Jurkat, Clone E6-1 (cell line): ENCODE measurements at places on chromosomes 4 and X.

- no peak for DNase-seq
Observed at GRCh38 chr4:11429699-11430045, 978 bp upstream of the HS3ST1 start.

- no peak for DNase-seq
Observed at GRCh38 chr4:45776146-45776545, 347.7 kb downstream of the GABRG1 start.

GRCh38 chrX:63275127-63275526 lies 76.0 kb downstream of the SPIN4 start:
- DNase-seq, result no peak

DNA sequence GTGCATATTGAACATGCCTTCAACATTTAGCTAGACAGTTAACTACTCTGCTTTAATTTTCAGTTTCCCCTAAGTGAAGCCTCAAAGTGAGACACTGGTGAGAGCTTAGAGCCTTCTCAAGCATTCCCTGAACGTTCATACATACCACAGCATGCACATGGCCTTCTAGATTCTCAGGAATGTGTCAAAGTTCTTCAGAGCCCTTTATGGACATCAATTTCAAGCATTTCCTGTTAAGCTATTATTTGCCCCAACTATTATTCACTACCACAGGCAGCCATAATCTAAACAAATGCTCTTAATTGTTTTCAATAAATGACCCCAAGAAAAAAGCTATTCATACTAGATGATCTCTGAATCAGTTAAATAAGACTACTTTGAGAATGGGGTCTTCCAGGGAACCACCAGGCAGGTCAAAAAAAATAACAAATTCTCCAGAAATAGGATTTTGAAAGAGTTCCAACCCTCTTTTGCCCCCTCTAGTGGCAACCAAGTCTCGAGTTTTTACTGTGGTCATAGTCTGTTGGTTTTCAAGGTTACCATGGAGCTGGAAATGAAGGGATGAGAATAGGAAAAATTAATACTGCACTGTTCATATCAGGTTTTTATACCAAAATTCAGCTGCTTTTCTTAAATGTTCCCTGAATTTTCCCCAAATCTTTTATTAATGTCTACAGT lies 235.4 kb downstream of the RAB28 start:
- no peak for DNase-seq

GRCh38 chr4:1055721-1056590 lies 44.5 kb downstream of the FGFRL1 start:
- peak; percentile 31 for DNase-seq

GRCh38 chr4:15478724-15479088 lies 9.0 kb downstream of the CC2D2A start:
- DNase-seq, result no peak

DNA sequence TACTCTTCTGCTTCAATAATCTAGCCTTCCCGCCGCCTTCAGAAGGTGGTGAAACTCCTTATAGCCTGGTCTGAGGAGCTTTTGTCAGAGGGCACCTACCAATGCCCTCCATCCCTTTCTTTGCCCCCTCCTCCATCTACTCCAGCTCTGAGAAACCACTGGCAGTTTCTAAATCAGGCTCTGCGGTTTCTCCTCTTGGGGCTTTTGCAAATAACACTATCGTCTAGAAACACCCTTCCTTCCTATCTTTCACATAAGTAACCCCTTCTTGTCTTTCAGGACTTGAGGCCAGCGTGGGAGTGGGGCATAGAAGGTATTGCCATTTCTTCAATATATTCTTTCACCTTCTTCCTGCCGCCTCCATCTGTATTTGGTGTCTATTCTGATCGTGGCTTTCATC lies 1.2 kb upstream of the EFHC2 start:
- peak; percentile 76 for DNase-seq

GRCh38 chrX:12988797-12989196 lies 13.9 kb downstream of the TMSB4X start:
- no peak for DNase-seq

GRCh38 chr4:84862064-84862463 lies 104.4 kb downstream of the WDFY3 start:
- DNase-seq, result no peak

DNA sequence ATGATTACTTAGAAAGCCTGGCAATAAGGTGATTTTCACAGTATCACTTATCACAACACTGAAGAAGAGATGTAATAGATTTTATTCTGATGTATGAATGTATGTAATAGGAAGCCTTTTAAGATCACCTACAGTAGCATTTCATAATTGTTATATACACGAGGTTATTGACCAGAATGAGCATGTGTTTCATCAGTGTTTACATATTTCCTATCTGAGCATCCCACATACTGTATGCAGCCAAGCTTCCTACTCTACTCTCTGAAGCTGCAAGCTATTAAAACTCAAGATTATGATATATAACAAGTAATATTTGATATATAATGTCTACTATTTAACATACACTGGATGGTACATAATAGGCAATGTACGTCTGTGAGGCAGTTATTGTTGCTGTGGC lies 190.9 kb upstream of the S100G start:
- no peak for DNase-seq

DNA sequence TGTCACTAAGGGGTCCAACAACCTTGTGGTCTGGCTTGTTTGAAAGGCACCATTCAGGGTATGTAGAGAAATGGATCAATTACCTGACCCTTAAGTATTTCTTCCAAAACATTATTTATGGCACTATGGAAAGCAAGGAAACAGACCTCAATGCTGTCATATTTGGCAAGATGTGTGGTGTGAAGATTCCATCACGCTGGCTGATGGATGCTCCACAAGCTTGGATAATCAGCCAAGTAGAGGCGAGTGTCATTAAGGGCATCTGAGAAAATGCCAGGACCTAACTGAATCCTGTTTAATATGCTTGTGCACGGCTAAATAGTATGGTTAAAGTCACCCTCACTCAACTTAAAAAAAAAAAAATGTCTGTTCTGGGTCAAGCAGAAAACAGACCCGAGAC lies 120.7 kb downstream of the COMMD8 start:
- no peak for DNase-seq

GRCh38 chrX:154714925-154715324 lies 36.0 kb downstream of the GAB3 start:
- peak; percentile 66 for DNase-seq

DNA sequence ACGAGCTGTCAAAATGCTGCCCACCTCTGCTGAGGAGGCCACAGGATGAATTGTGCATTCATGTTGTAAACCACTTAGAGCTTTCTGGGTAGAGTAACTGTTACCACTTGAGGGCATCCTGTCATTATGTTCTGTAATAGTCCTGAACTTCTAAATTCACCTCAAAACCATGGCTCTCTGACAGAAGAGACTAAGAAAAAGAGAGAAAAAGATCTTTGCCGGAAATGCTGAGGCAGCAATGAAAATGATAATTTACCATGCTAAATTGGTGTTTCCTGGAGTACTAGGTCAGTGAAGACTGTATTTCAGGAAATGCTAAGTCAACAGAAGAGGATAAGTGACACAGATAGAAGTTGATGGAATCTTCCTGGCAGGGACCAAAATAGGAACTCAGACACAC lies 942.3 kb upstream of the SLIT2 start:
- no peak for DNase-seq

DNA sequence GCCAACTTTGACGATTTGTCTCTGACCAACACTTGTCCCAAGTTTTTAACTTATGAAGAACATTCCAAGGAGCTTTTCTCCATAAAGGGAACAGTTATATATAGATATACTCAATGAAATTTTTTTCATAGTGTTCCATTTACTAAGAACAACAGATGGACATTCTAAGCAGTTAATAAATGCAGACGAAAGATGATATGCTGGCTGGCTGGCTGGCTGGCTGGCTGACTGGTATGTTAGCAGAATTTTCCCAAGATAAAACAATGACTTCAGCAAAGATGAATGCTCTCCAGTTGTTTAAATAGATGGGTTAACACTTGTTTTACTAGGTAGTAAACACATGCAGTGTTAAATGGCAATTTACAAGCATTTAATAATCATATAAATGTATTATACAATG lies 62.2 kb downstream of the SPANXN3 start:
- DNase-seq, result no peak

- no peak for DNase-seq
Observed at GRCh38 chr4:21656832-21657231, 291.7 kb downstream of the KCNIP4 start.

DNA sequence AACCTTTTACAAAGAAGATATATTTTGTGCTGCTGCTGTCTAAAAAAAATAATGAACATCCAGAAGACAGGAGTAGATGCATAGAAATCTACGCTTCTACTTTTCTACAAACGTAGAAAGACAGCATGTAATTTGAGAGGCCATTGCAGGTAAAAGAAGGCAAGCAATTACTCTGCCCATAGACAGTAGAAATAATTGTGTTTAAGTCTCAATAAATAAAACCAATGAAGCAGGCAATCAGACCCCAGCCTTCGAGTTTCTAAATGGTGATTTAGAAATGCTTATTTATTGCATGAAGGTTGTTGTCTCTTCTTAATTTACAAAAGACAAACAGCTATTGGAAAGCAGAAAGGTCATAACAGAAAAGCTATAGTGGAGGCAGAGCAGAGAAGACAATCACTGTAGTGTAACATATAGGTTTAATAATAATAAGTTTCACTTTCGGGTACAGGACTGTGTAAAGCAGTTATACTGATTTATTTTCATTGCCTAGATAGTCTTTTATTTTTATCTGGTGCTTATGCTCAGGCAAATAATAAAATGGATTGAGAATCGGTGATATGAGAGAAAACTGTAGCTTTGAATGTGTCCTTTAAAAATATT lies 123.0 kb upstream of the TACR3 start:
- no peak for DNase-seq

GRCh38 chrX:109914114-109914849 lies 88.6 kb upstream of the TMEM164 start:
- DNase-seq, result no peak
